ENCODE measurements at places on chromosomes 3 and 15.

- DNase-seq, result no peak
Observed at GRCh38 chr15:93474728-93475127, 385.7 kb upstream of the RGMA start.

DNA sequence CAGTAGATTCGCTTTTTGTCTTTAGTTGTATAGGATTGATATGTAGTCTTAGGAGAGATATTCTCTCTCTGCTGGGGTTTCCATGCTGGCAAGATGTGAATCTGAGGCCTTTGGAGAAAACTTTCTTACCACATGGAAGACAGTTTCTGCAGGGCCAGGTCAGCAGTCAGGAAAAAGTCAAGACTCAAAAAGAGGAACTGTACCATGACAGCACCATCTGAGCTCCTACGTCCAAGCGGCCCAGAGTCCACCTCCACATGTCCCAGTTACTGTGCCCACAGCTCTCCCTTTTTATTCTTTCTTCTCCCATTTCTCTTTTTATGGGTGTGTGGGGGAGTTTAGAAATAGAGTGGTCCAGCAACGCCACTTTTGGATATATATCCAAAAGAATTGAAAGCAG is 172.0 kb downstream of the MTHFS start:
- DNase-seq, result peak; percentile 7

DNA sequence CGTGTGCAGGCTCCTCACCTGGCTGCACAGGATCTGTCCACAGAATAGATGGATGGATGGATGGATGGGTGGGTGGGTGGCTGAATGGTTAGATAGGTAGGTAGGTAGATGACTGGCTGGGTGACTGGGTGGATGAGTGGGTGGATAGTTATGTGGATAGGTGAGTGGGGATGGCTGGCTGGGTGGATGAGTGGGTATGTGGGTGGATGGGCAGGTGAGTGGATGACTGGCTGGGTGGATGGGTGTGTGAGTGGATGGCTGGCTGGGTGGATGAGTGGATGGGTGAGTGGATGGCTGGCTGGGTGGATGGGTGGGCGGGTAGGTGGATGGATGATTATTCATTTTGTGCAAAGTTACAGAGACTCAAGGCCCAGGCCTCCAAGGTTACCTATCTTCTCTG is 172.9 kb upstream of the CTDSPL start:
- no peak for DNase-seq

DNA sequence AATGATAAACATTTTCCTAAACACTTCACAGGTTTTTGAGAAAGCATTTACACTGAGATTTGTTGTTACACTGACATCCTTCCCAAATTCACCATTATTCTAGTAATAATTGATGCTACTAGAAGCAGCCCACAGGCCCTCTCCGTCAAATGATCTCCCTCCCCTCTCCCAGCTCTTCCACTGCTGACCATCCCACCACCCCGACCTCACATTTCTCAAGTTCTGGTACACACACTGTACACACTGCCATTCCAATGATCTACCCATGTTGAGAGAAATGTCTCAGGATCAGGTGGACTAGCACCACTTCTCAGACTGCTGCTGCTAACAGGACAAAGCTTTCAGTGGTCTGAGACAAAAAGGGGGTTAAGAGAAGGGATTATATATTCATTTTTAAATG is 3.5 kb downstream of the TBC1D5 start:
- no peak for DNase-seq

- no peak for DNase-seq
Observed at GRCh38 chr3:120168038-120168437, 73.8 kb upstream of the GSK3B start.

- no peak for DNase-seq
Observed at GRCh38 chr3:148880681-148881080, 15.6 kb downstream of the CPA3 start.
